Activated gamma-delta T cell (primary cell): ENCODE measurements at places on chromosomes 6 and 20.

GRCh38 chr6:86456821-86457220 lies 480.5 kb upstream of the HTR1E start:
- DNase-seq, result no peak

DNA sequence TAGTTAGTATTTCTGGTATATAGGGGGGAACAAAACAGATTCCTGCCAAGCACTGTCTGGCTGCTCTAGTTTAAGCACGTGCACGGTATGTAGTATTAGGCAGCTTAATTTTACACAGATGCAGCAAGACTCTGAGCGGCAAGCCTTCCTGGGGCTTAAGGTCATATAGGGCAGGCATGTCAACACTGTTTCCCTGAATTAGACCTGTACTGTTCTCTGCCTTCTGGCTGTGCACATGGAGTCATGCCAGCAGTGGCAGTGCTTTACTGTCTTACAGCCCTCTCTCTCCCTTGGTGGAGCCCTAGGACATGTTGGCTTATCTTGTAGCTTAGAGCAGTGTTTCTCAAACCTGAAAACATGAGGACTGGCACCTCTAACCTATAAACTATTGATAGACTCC lies 56.6 kb downstream of the PHF20 start:
- no peak for DNase-seq

GRCh38 chr6:77180326-77180725 lies 283.0 kb downstream of the HTR1B start:
- no peak for DNase-seq

GRCh38 chr6:144415835-144416237 lies 130.7 kb downstream of the UTRN start:
- no peak for DNase-seq

DNA sequence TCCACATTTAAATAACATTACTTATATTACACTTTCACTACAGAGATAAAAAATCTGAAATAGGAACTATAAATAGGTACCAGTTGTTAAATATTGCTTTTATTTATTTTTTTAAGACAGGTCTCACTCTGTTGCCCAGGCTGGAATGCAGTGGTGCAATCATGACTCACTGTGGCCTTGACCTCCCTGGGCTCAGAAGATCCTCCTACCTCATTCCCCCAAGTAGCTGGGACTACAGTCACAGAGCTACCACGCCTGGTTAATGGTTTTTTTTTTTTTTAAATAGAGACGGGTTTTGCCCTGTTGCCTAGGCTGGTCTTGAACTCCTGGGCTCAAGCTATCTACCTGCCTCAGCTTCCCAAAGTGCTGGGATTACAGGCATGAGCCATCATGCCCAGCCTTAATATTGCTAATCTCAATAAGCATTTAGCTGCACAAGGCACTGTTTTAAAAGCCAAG lies 17.3 kb downstream of the EEF1E1 start:
- no peak for DNase-seq

DNA sequence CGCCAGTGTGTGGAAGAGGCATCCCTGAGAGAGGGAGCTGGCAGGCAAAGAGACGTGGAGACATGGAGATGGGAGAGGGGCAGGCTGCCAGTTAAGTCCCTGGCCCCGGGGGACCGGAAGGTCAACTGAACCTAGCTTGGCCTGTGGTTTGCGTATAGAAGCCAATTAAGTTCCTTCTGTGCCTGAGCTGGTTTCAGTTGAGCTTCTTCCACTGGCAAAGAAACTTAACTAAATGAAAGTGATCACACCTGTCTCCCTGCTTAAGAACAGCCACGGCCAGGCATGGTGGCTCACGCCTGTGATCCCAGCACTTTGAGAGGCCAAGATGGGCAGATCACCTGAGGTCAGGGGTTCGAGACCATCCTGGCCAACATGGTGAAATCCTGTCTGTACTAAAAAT lies 26.7 kb upstream of the NNAT start:
- no peak for DNase-seq

GRCh38 chr6:69138893-69139494 lies 503.9 kb downstream of the ADGRB3 start:
- DNase-seq, result no peak

- no peak for DNase-seq
Measured at GRCh38 chr6:141388666-141389065, 744.1 kb upstream of the GJE1 start.

GRCh38 chr20:35329435-35330139 lies 37.4 kb upstream of the FAM83C start:
- DNase-seq, result no peak

DNA sequence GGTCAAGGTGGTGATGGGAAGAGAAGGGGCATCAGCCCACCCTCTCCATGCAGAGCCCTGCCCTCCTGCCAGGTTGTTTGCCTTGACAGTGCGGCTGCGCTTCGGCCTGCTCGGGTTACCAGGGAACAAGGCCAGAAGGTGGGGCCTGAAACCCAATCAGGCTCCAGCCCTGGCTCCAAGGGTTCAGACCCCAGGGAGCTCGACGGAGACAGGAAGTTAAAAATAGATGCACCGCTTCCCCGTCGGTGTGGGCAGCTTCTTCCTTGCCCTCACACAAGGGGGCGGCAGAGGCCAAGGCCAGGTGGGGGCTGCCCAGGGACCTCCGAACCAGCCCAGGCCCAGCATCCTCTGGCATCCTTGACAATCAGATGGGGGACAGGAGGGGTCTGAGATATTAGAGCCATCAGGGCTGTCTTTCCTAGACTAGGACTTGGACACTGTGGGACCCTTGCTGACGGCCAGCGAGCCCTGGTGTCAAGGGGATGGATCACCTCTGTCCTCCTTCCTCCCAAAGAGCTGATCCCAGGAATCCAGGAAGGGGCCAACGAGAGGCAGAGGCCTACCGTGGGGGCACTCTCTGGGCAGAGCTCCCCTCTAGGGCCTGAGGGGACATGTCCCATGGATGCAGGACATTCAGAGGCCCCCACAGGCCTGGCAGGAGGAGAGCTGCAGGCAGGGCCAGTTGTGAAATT lies 65.2 kb downstream of the RIPOR3 start:
- DNase-seq, result no peak

GRCh38 chr20:55160996-55161395 lies 685.6 kb downstream of the DOK5 start:
- no peak for DNase-seq

- DNase-seq, result no peak
Measured at GRCh38 chr6:165511807-165512206, 151.2 kb downstream of the PDE10A start.

GRCh38 chr6:109238396-109238795 lies 143.1 kb downstream of the CEP57L1 start:
- DNase-seq, result no peak

DNA sequence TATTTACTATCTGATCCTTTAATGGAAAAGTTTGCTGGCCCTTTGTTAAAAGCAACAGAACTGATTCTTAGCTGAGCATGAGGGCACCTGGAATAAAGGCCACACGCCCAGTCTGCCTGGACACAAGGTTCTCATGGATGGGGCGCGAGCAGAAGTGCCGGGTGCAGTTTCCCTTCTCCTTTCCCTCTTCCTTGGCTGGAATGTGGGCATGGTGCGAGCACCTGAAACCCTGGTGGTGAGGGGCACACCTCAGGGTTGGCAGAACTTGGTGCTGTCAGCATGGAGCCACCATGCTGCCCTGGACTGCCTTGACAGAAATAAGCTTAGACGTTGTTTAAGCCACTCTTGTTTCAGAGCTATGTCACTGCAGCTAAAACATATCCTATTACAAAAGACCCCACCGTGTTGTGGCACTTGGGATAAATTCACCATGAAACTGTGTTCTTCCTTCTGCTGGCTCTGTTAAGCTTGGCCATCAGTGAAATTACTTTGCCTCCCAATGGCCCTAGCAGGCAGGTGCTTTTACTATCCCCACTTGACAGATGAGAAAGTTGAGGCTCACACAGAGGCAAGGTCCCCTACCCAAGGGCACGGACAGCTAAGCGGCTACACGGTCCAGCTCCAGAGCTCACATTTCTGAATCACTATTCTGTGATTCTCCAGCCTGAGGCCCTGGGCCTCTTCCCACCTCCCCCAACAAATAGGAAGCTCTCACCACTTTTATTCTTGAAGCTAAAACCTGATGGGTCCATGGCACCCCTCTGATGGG lies 115.9 kb downstream of the PREX1 start:
- DNase-seq, result no peak

DNA sequence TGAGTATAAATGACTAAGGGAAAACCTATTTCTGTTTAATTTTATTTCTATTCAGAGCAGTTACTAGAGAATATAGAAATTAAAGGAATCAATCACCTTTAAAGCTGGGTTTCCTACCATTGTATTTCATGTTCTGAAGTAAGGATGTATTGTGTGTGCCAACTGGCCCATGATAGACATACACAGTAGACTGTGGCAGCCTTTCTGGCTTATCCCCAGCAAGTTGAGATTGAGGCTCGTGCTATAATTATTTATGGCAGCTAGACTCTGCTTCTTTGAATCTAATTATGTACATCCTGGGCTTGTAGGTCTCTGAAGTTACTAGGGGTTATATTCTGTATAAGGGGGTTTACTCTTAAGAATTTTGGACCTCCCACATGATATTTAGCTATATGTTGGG lies 44.4 kb downstream of the ZNF292 start:
- no peak for DNase-seq

GRCh38 chr20:36830791-36831691 lies 44.9 kb upstream of the TLDC2 start:
- DNase-seq, result no peak

DNA sequence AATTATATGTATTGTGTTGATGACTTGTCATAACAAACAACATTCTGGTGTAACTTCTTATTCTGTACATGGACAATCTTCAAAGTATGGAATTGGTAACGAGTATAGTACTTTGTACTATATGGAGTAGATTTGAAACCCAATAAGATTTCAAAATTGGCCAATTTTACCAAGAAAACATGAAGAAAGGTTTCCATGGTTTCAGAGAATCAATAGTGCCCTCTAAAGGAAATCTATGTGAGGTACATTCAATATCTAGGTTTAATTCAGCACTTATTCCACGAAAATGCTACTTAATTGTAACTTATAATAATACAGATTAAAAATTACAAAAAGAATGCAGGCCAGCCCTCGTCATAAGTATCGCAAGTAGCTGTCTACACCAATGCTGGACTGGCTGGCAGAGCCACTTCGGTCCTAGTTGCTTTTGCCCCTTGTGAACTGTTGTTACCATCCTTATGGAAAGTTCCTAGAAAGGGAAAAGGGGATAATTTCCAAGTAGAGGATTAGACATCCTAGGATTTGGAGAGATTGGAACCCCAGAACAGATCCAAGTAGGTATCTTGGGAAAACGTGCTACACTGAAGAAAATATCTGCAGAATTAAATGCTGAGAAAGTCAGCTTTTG lies 70.9 kb downstream of the LCA5 start:
- DNase-seq, result no peak

DNA sequence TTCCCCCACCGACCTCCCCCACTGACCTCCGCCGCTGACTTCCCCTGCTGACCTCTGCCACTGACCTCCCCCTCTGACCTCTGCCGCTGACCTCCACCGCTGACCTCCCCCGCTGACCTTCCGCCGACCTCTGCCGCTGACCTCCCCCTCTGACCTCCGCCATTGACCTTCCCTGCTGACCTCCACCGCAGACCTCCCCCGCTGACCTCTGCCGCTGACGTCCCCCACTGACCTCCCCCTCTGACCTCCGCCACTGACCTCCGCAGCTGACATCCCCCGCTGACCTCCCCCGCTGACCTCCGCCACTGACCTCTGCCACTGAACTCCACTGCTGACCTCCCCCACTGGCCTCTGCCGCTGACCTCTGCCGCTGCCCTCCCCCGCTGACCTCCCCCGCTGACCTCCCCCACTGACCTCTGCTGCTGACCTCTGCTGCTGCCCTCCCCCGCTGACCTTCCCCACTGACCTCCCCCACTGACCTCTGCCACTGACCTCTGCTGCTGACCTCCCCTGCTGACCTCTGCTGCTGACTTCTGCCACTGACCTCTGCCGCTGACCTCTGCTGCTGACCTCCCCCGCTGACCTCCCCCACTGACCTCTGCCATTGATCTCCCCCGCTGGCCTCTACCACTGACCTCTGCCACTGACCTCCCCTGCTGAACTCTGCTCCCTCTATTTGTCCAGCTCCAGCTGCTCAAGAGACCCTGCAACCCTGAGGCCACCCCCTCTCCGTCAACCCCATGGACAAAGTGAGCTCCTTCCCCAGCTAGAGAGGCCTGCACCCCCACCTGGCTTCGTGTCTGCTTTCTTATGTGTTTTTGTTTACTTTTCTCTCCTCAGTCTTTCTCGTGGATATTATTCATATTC lies 91.4 kb upstream of the AFDN start:
- DNase-seq, result no peak

GRCh38 chr20:36264426-36265246 lies 28.4 kb downstream of the AAR2 start:
- DNase-seq, result no peak

DNA sequence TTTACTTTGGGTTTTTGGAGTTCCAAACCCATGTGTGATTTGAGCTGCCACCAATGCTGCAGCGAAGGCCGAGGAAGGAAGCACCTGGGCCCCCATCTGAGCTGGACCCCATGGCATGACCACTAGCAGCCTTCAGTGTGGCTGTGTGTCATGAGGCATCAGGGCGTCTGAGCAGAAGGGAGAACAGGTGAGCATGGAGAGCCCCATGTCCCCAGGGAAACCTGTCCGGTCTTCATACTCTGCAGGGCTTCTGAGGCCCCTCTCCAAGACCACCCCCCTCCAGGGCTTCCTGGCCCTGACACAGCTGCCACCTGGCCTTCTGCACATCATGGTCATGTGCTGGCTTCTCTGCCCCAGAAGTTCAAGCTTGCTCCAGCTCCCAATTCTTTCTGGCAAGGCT lies 169.1 kb upstream of the CST7 start:
- DNase-seq, result no peak

- DNase-seq, result no peak
Measured at GRCh38 chr6:26394289-26394688, 7.8 kb upstream of the BTN3A1 start.

GRCh38 chr20:9298906-9299305 lies 215.5 kb upstream of the LAMP5 start:
- no peak for DNase-seq

DNA sequence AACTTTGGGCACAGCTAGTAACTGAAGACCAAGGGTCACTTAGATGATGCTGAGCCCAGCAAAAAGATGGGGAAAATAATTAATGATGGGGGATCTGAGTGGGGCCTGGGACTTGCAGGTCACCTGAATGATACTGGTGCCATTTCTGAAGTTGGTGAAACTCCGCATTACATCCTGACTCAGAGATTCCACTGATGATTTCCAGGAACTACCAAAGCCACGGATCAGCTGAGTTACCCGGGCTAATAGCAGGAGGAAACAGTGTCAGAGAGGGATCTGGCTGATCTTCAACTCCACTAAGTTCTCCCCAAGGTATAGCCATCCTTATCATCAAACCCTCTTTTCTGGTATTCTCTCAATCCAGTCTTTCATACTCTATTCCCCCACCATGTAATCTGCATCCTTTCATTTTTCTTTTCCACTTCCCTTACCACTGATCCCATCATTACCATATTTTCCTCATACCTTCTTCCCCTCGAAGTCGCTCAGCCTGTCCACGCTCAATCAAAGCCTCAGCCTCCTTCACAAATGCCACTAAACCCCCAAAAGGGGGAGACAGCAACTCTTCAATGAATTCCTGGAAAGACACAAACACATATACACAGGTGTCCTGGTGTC lies 20.2 kb downstream of the VPS52 start:
- DNase-seq, result no peak

- no peak for DNase-seq
Measured at GRCh38 chr6:50264995-50265571, 215.4 kb upstream of the DEFB112 start.

GRCh38 chr6:44030812-44031454 lies 96.3 kb downstream of the MRPL14 start:
- no peak for DNase-seq
